ENCODE measurements at places on chromosomes 3 and 15.

DNA sequence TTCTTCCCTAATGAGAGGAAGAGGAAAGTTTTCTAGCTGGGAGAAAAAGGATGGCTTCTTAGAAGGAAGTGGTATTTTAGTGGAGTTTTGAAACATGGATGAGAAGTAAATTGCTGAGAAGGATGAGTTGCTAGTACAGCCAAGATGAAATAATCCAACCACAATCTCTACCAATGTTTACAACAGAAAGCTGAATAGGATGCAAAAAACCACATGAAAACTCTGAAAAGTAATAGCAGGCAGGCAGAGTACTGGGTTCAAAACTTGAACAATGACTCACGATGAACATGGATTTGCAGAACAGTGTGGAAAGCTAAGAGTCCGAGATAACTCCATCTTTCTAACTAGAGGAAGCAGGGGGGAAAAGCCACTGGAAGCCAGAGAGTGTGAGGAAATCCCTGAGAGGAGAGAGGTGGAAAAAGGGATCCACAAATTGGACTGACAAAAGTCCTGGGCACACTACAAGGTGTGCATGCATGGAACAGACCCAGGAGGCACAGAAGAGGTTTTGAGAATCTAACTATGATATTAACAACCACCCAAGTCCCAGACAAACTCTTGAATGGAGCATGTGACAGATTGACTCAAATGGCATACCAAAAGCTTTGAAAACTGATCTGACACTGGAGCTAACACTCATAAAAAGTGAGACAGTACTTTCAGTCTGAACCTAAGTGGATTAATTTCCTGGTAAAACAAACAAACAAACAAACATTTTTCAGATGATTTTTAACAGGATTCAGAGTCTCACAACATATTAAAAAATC lies 76.7 kb downstream of the ST6GAL1 start:
- DNase-seq = no peak

DNA sequence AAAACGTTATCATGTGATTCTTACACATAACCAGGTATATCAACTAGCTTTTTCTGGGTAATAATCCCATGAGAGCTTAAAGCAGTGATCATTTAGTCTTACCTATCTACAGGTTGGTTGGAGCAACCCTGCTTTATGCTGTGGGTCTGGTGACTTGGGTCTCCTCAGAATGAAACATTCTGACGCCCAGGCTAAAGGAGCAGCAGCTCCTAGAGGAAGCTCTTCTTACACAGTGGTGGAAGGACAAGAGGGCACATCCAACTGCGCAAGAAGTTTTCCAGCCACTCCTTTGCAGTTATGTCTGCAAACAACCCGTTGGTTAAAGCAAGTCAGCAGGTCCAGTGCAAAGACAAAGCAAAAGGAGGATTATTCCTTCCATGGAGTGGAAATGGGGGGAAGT lies 377.5 kb downstream of the EDEM1 start:
- no peak for DNase-seq

GRCh38 chr3:8441969-8442559 lies 59.6 kb upstream of the LMCD1 start:
- peak; percentile 56 for DNase-seq

- DNase-seq = peak; percentile 54
Measured at GRCh38 chr3:128194843-128195242, 41.6 kb downstream of the EEFSEC start.

- DNase-seq = no peak
Measured at GRCh38 chr3:42497009-42497731, 5.3 kb upstream of the VIPR1 start.

GRCh38 chr3:163391407-163392181 lies 1686.7 kb downstream of the SI start:
- DNase-seq = no peak

DNA sequence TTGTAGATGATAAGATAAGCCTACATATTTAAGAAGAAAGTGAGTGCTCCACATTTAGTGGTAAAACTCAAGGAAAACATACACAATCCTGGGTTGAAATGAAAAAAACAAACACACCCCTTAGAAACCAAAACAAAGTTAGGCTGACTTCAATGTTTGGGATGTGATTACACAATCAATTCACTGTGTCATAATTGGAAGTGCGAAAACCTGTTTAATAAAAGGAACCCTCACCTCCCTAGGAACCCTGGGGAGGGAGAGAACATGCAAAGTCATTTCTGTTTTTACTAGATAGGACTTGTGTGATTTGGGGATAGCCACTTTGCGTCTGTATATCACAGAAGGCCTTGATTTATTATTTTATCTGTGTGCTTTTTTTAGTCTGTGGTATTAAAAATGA lies 275.0 kb downstream of the NFKBIZ start:
- DNase-seq = no peak

Measured in globus pallidus (tissue), 1 donor.